ENCODE measurements at places on chromosomes 1 and 21. TPM values are rescaled to one million over a fixed set of nuclear protein-coding genes. Genes with fewer than 3 reads are reported as not detected.

GRCh38 chr1:204073837-204074273, 940 bp downstream of the SOX13 start:
- DNase-seq = no peak
- no peaks in the 10 kb centered on the region for H3K36me3 ChIP-seq
- H3K27me3 ChIP-seq = peaks cover 4% of the 10 kb centered on the region
- H3K4me1 ChIP-seq = peaks cover 52% of the 10 kb centered on the region
- H3K27ac ChIP-seq = peak overlapping the region; percentile 95
- H3K4me3 ChIP-seq = peak overlapping the region; percentile 98

- no peak for DNase-seq
- no peak overlapping the region for H3K27ac ChIP-seq
- peaks cover 31% of the 10 kb centered on the region for H3K27me3 ChIP-seq
- peaks cover 12% of the 10 kb centered on the region for H3K4me1 ChIP-seq
- no peaks in the 10 kb centered on the region for H3K36me3 ChIP-seq
These were observed 18.1 kb upstream of the IGSF21 start for GRCh38 chr1:18089488-18089887.

The CFHR3 gene
- total RNA-seq = 0.86 TPM

The OLFML3 gene
- total RNA-seq = 4.3 TPM
